ENCODE measurements at places on chromosomes 12 and 14.

GRCh38 chr14:98085751-98086150, 1186.2 kb downstream of the BCL11B start:
- DNase-seq, result no peak

GRCh38 chr12:108101605-108102175, 27.4 kb upstream of the WSCD2 start:
- no peak for DNase-seq

DNA sequence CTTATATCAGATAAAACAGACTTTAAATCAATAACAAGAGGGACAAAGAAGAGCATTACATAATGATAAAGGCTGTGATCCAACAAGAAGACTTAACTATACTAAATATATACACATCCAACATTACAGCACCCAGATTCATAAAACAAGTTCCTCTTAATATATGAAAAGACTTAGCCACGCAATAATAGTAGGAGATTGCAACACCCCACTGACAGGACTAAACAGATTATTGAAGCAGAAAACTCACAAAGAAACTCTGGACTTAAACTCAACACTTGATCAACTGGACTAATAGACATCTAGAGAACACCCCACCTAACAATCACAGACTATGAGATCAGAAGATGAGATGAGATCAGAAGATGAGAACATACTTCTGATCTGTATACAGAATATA, 5.7 kb upstream of the CLEC14A start:
- DNase-seq, result no peak

- no peak for DNase-seq
Observed at GRCh38 chr14:83384253-83384652, 1850.6 kb upstream of the SEL1L start.

- no peak for DNase-seq
Observed at GRCh38 chr12:112809684-112810083, 18.1 kb downstream of the RPH3A start.

DNA sequence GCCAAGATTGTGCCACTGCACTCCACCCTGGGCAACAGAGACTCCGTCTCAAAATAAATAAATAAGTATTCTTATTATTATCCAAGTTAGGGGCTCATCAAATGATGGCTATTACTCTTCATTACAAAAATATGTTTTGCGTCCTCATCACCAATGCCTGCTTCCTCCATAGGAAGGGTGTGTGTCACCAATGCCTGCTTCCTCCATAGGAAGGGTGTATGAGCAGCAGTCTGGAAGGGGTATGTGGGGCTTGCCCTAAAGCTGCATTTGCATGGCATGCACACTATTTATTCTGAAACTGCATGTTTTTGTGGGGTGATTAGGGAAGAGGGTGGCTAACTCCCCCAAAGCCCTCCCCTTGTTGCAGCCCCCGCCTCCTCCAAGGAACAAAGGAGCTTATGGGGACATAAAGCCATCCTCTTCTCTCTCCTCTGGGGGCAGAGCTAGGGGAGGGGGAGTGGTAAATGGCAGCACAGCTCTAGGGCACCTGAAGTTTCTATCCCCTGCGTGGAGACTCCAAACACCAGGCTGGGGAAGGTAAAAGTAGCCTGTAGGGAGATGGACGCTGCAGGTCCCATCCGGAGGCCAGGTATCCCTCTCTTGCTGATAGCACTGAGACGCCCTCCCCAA, 1.3 kb downstream of the CAMKK2 start:
- no peak for DNase-seq

DNA sequence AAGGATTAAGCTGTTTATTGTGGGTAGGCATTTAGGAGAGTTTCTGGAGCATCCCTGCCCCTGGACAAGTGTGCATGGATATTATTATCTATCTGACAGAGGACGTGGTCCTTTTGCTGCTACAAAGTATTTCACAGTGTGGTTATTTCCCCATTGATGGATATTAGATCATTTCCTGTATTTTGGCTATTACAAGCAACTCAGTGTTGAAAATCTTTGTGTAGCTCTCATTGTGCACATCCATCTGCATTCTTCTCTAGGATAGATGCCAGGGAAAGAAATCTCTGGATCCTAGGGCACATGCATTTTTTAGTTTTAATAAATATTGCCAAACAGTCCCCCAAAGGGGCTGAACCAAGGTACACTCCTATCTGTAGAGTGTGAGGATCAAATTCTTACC, 154.3 kb upstream of the SRRM4 start:
- DNase-seq, result no peak

GRCh38 chr14:38016497-38016896, 191.2 kb upstream of the SSTR1 start:
- DNase-seq, result no peak

DNA sequence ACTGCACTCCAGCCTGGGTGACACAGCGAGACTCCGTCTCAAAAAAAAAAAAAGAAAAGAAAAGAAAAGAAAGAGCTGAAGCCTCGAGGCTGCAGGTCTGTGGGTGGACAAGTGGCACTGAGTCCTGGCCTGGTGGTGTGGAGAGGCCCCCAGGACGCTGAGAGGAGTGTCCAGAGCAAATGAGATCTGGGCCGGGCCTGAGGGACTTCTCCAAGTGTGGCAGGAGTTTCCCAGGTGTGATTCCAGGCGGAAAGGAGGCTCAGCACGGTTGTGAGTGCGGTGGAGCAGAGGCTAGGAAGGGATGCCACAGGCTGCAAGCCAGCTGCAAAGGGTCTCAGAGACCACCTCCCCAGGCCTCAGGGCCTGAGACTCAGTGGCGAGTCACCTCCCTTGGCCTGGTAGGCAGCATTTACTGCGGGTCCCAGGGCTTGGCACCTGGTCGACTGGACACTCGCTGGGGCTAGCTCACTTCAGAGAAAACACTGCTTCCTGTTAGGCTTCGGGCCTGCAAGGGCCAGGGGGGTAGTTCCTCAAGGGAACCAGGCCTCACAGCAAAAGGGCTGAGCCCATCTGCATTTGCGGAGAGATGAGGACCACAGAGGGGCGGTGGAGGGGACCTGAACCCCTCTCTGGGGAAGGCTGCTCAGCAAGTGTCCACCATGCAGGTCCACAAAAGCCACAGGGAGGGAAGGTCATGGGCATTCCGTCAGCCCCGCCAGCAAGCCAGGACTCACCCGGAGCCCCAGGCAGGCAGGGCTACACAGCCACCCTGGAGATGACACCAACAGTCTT, 11.7 kb downstream of the TTC7B start:
- DNase-seq, result no peak

GRCh38 chr14:103260629-103261124, 73.4 kb upstream of the EIF5 start:
- DNase-seq, result no peak

DNA sequence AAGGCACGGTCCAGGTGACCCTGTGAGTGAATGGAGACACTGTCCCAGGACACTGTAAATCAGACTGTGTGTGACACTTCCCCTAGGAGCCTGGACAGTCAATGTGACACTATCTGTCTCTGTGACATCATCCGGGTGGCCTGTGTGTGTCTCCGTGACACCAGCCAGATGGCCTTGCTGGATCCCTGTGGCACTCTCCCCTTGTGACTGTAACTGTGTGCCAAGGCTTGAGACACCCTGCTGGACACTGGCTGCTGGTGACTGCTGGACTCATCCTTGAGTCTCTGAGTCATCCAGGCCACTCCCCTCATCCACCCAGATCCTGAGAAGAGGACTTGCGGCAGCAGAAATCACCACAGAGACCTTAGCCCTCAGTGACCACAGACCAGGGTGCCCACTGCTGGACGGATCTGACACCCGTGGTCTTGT, 51.6 kb downstream of the MVK start:
- no peak for DNase-seq

GRCh38 chr14:33793398-33794110, 157.3 kb downstream of the EGLN3 start:
- no peak for DNase-seq

GRCh38 chr12:108983227-108983626, 37.6 kb downstream of the SVOP start:
- DNase-seq, result no peak

DNA sequence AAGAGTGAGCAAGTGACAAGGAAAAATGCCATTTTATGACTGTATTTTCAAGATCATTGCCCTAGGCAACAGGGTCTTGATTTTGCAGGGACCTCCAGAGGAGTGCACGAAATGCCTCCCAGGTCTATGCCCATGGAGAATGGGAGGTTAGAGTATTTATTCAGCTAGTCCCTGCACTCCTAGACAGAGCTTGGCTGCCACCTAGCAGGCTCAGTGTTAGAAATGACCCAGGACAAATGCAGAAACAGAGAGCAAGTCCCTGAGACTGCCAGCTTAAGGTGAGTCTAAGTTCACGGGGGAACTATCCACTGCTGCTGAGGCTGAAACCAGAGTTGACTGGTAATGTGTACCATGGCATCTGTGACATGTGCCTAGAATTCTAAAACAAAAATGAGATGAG, 506.4 kb downstream of the MED13L start:
- no peak for DNase-seq

DNA sequence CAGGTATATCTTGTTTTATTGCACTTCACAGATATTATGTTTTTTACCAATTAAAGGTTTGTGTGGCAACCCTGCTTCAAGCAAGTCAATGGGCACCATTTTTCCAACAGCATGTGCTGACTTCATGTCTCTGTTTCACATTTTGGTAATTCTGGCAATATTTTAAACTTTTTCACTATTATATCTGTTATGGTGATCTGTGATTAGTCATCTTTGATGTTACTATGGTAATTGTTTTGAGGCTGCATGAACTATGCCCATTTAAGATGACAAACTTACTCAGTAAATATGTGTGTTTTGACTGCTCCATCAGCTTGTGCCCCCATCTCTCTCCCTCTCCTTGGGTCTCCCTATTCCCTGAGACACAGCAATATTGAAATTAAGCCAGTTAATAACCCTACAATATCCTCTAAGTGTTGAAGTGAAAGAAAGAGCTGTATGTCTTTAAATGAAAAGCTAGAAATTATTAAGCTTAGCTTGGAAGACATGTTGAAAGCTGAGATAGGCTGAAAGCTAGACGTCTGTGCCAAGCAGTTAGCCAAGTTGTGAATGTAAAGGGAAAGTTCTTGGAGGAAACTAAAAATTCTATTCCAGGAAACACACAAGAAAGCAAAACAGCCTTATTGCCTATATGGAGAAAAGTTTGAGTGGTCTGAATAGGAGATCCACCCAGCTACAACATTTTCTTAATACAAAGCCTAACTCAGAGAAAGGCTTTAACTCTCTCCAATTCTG, 365.1 kb downstream of the ATP23 start:
- DNase-seq, result no peak

GRCh38 chr14:93946541-93947090, 19.5 kb downstream of the FAM181A start:
- DNase-seq, result no peak

- DNase-seq, result no peak
Observed at GRCh38 chr12:132460571-132460970, 29.4 kb upstream of the FBRSL1 start.

- no peak for DNase-seq
Observed at GRCh38 chr12:89781156-89781555, 72.5 kb upstream of the ATP2B1 start.

DNA sequence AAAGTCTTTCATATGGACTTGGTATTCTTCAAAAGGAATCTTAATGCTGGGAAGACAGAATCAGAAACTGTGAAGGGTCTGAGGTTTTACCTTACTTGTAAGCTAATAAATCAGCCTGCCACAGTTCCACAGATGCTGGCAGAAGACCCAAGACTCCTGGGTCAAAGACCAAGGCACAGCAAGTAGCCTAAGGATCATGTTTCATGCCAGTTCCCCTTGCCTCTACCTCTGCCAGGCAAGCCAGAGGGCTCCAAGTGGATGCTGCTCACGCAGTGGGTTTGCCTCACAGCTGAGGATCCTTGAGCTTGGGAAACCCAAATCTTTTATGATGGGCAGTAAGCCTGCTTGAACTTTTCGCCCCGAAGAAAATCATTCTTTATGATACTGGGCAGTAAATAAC, 15.2 kb upstream of the RXYLT1 start:
- DNase-seq, result no peak

GRCh38 chr12:130394906-130395305, 57.2 kb downstream of the PIWIL1 start:
- no peak for DNase-seq

DNA sequence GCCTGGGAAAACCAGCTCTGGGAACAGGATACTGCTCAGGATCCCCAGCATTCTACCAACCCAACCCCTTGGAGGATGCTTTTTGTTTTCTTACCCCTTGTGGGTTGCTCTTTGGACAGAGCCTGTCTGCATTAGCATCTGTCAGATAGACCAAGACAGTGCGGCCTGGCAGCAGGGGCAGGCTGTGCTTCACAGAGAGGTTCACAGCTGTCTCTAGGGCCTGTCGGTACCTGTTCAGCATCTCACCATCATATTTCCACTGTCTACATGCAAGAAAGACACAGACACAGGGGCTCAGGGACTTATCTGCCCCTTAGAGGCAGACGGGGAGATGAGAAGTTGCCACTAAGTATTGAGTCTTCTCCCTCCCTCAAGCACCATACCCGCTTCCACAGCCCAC, 21.8 kb downstream of the TEP1 start:
- DNase-seq, result no peak

- DNase-seq, result no peak
Observed at GRCh38 chr12:66453844-66454243, 151.6 kb downstream of the HELB start.

GRCh38 chr12:101581190-101581589, 13.6 kb upstream of the MYBPC1 start:
- no peak for DNase-seq

GRCh38 chr14:76810953-76811400, 1.7 kb downstream of the ANGEL1 start:
- no peak for DNase-seq

GRCh38 chr12:85275374-85275773, 4.6 kb upstream of the ALX1 start:
- no peak for DNase-seq

GRCh38 chr14:51262868-51263267, 22.8 kb downstream of the TMX1 start:
- DNase-seq, result no peak

DNA sequence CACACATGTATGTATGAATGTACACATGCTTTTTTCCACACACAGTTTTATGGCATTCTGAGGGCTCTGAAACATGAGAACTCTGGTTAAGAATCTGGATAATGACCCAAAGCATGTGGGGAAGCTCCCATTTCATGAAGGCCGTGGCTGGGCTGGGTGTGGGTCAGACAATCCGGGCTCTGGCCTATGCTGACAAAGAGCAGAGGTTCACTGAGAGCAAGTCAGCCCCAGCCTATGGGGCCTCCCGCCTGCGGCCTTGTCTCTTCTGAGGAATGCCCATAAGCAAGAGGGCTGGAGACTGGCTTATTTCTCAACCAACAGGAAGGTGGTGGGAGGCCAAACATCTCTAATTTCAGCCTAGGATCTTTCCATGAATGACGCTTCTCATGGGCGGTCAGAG, 8.5 kb downstream of the MYH6 start:
- DNase-seq, result no peak

All from naive thymus-derived CD8-positive, alpha-beta T cell (primary cell).